GM12891 (cell line): ENCODE measurements at places on chromosomes 12 and 14.

GRCh38 chr12:116133636-116134214, 143.8 kb downstream of the MED13L start:
- DNase-seq, result no peak

- DNase-seq, result no peak
Observed at GRCh38 chr12:9751204-9752144, 9.2 kb downstream of the CD69 start.

DNA sequence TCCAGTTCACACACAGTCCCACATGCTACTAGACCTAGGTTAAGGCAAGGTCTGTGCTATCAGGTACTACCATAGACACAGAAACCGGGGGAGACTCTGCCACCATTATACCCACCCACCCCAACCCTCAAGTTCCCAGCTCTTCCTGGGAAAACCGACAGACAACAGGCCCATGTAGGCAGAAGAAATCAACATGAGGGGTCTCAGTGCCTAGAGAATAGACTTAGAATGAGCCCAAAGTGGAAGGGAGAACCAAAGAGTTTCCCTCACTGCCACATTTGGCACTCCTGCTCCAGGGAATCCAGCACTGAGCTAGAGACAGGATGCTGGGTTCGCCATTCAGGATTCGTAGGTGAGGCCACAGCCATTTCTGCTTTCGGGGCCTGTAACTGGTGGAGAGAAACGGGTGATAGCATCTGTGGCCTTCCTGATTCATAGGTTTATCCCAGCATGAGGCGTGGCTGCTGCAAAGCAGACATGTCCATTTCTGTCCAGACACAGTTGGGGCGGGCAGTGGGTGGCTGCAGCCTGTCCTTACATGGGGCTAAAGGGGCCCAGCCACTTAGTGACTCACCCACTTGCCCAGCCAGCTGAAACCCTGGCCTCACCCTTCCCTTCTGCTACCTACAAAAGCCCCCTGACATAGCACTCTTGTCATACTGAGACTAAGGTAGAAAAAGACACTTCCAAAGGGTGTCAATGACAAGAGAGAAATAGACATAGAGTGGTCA, 69.4 kb downstream of the IRF2BPL start:
- no peak for DNase-seq

DNA sequence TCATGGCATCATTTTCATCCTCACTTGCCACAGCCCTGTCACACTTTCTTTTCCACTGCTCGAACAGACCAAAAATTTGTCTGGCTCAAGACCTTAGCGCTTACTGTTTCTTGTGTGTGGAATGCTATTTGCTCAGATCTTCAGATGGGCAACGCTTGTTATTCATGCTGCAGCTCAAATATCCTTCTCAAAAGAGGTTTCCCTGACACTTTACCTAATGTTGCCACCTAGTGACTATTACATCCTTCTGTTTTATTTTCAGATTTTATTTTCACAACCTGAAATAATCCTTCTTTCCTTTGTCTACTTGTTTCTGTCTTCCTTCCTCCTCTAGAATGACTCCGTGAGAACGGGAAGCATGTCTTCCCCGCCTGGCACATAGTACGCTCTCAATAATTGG, 5.6 kb downstream of the FBXO33 start:
- no peak for DNase-seq

DNA sequence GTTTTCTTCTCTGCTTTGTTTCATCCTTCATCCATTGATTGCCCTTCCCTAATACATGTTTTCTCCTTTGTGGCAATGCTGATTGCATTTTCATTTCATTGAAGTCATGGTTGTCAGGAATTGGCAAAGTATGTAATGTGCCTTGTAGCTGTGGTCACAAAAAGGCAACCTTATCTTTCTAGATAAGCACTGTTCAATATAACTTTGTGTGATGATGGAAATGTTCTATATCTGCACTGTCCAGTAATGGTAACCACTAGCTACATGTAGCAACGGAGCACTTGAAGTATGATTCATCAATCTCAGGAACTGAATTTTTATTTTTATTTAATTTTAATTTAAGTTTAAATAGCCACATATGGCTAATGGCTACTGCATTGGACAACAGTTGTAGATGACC, 79.8 kb downstream of the PCNX1 start:
- no peak for DNase-seq

- no peak for DNase-seq
Observed at GRCh38 chr12:4412465-4412864, 33.0 kb upstream of the FGF23 start.

- no peak for DNase-seq
Observed at GRCh38 chr14:89955022-89955744, 544 bp upstream of the TDP1 start.

GRCh38 chr12:67759829-67760228, 111.3 kb downstream of the DYRK2 start:
- DNase-seq, result no peak

DNA sequence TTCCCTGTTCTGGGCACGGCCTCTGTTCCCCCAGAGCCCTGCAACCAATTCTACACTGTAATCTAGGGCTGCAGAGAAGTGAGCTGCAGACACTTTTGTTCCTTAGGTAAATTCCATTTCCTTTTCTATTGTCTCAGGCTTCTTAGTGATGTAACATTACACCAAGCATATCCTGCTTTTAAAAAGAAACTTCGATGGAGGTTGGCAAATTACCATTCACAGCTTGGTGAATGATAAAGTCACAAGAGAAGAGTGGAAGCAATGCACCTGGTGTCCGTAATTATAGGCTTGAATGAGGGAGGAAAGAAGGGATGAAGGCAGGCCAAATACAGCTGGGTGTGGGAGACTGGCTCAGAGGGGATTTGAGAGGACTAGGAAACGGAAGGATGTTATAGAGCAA, 68.6 kb downstream of the PPM1A start:
- no peak for DNase-seq

- no peak for DNase-seq
Observed at GRCh38 chr14:30994681-30995620, 30.5 kb upstream of the AP4S1 start.

DNA sequence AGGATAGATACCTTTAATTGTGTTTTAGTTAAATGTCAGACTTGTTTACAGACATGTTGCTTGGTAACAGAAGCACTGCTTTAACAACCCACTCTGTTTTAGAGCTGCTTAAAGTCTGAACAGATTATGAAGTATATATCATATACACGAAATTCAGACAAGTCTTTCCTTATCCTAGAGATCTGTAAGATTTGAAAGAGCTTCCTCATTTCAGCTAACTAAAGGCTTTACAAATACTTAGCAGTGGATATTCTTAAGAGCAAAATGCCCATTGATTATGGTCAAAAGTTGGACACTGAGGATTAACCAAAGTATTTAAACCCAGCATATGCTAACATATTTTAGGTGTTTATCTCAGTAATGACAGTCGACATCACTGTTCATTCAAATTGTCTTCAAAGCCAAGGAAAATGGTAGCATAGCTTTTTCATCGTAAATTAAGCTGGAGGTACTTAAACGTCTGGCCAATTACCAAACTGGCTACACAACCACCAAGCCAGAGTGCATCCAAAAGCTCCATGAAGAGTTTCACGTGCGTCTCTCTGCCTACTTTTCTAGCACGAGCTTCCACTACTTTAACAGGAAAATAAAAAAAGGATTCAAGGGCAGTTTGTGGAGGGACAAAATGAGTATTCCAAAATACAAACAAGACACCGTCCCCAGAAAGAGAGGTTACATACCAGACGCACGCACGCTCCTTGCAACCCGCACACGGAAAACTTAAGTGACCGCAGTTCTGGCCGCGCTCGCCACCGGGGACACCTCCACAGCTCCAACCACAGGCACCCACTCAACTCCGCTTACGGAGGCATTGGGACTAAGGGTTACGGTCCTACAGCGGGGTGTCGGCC, 565 bp downstream of the CEP83 start:
- DNase-seq, result no peak

DNA sequence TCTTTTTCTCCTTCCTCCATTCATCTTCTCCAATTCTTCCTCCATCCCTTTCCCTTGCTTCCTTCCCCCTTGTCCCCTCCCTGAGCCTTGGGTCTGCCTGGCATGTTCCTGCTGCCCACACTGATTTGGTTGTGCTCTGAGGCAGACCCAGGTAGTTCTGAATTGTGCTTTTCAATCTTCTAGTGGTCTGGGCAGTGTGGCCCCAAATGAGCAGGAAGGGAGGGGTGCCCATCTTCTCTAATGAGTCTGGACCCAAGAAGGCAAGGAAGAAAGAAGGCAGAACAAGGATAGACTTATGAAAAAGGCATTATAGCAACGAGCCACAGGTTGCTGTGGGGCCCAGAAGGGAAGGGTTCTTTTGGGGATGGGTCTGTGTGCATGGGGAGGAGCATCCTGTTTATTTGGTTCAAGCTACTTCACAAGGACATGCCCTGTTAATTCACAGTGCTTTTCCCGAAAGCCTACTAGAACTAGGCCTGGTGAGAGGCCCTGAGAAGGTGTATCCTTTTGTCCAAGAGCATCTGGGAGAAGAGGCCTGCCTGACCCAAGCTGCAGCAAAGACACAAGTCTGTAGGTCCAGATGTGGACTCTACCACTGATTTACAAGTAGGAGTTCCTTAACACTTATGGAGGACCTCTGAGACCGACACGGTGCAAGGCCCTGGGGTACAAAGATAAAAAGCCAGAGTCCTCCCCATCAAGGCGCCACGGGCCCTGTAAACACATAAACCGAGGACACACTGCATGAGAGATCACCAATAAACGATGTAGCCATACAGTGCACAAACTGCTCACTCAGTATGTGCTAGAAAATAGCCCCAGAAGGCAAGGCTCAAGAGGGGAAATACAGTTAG, 1.1 kb upstream of the SUSD6 start:
- no peak for DNase-seq

DNA sequence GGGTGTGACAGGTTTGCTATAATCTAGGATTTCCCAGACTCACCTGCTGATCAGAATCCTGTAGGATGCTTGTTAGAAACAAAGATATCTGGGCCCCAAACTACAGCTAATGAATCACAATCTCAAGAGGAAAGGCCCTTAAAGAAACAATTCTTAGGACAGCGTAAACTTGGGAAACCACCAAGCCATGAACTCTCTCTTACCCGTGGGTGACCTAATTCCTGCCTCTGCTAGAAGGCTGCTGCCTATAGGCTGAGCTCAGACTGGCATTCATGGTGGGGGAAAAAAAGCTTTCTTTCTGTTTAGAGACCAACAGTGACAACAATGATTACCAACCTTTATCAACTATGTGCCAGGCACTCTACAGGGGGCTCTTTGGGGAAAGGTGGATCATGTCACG, 213.9 kb upstream of the FKBP4 start:
- DNase-seq, result no peak

GRCh38 chr12:17159506-17160300, 553.7 kb upstream of the LMO3 start:
- no peak for DNase-seq

- no peak for DNase-seq
Observed at GRCh38 chr12:49334681-49335080, 2.3 kb downstream of the C1QL4 start.

GRCh38 chr12:75837700-75838099, 193.9 kb downstream of the PHLDA1 start:
- no peak for DNase-seq

DNA sequence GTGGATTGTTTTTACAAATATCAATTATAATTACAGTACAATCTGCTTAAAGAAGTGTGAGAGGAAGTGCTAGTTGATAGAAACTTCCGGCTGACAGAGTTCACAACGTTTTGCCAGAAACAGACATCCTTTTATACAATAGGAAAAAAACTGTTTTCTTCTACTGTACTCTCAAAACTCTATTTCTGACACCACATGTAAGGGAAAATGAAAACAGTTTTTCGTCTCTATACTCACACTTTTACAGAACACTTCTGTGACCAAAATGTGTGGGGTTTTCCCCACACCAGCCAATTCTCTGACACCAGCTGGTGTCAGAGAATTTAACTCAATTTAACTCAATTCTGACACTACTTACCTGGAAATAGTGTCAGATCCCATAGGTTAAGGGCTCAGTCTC, 24.2 kb upstream of the HIF1A start:
- DNase-seq, result no peak

DNA sequence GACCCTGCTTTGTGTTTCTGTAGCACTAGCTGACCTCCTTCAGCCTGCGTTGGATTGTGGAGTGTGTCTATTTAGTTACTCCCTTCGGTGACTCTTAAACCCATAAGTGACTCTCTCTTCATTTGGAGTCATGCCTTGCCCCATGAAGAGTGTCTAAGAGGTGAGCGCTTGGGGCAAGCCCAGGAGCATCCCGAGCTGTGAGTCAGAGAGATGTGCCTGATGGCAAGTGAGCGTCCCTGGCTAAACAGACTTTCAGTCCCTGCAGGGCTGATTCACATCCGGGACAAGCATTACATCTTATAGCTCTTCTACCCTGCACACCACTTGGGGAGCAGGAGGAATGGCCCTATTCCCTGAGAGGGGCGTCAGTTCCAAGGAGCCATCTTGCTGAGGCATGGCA, 24.3 kb upstream of the ATF1 start:
- DNase-seq, result no peak

- no peak for DNase-seq
Observed at GRCh38 chr14:51595881-51596455, 55.7 kb upstream of the FRMD6 start.

- no peak for DNase-seq
Observed at GRCh38 chr12:28966046-28966780, 182.9 kb upstream of the FAR2 start.

- DNase-seq, result no peak
Observed at GRCh38 chr12:31225656-31226535, 100.1 kb downstream of the SINHCAF start.

GRCh38 chr14:104972301-104973134, 5.7 kb downstream of the AHNAK2 start:
- no peak for DNase-seq

DNA sequence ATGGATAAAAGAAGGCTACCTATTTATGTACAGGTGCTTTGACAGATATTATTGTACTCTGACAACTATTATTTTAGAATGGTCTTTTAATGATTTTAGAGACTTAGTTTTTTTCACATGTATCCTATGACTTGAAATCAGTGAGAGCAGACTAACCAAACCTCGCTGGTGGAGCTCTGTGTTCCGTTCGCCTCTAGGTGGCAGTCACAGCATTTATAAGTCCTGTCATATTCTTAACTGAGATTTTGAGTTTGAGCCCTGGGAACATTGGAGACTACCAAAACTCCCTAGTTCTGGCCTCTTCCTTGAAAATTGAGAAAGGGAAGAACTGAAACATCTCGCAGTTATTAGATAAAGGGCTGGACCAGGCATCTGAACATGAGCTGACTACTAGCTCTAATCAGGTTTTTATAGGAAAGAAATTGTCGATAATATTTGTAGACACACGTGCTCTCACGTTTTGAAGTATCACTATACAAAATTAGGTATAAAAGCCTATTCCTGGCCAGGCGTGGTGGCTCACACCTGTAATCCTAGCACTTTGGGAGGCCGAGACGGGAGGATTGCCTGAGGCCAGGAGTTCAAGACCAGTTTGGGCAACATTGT, 48.3 kb downstream of the TTLL5 start:
- DNase-seq, result peak; percentile 17

GRCh38 chr12:46110223-46110611, 119.8 kb upstream of the SCAF11 start:
- DNase-seq, result no peak

- no peak for DNase-seq
Observed at GRCh38 chr12:75781532-75782046, 250.0 kb downstream of the PHLDA1 start.
